ENCODE measurements at places on chromosomes 6 and 20.

DNA sequence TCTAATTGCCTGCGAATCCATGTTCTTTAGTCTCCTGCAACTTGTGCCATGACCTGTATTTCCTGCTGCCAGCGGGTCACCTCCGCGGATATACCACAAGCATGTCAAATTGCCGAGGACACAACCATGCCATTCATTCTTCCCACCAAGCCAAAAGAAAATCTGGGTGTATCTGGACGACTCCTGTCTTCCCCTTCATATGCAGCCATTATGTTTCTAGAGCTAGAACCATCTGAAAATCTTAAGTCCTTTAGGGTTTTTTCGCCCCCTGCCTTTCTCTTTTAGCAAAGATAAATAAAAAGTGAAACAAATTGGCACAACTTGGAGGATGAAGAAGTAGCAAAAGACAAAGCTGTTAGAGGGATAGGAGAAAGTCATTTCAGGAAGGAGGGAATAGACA, 242.6 kb downstream of the ARID1B start:
- no peak for DNase-seq

DNA sequence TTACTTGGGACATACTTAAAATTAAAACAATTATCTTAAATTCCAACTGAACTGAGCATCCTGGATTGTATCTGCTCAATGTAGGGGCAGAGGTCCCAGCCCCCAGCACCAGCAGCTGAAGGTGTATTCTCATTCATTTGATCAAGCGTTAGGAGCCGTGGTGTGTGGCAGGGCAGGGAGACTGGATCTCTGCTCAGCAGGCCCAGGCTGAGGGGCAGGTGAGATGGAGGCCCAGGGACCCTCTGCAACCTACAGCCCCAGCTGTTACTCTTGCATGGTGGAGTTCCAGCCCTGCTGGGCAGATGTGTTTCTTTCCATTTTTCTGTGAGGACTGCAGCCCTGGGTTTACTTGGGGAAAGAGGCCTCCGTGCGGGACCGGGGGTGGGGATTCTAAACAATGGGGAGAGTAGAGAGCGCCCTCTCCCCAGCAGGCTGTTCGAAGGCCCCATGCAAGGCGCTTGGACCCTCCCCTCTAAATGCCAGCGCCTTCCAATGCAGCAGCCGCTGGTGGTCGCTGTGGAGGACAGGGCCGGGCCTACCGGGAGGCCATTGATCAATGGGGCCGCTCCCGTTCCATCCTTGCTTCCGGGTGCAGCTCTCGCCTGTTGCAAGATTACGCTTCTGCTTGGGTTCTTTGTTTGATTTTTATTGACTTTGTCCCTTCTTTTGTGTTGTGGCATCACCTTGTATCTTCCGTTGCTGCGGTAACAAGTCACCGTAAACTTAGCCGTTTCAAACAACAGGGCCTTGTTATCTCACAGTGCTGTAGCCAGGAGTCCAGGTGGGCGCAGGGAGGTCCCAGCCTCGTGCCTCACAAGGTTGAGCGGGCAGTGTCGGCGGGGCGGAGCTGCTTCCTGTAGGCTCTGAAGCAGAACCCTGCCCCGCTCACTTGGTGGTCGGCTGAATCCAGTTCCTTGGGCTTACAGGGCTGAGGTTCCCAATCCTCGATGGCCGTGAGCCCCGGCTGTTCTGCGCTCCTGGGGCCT, 134.8 kb upstream of the PHACTR3 start:
- no peak for DNase-seq

- no peak for DNase-seq
These were observed 26.4 kb downstream of the GPX5 start for GRCh38 chr6:28551891-28552666.

DNA sequence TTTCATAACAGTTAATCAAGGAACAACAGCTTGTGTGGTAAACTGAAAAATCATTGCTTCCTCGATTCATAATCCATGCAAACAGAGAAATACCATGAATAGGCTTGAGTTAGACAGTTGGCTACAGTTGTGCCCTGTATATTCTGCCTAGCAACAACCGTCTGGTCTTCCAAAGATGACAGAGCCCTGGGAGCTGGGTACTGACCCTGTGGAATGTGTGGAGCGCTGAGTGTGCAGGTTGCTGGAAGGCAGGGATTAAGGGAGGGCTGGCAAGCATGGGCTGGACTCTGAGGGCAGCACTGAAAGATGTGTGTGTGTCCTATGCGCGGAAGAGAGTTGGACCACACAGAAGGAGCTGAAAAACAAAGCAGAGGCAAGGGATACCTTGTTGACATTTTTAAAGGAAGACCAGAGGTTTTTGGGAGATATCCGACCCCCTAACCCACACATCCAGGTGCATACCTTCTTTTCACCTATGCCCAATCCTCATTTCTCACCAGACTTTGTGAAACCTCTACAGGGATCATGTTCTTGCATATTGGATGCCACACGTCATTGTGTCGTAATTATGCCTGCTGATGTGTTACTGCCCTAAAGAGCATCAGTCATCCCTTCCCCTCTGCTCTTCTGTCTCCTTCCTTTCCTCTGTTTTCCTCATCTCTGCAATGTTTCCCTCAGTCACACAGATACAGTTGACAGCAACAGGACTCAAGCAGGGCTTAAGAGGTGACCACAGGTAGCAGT, 58.2 kb upstream of the VGLL2 start:
- no peak for DNase-seq

DNA sequence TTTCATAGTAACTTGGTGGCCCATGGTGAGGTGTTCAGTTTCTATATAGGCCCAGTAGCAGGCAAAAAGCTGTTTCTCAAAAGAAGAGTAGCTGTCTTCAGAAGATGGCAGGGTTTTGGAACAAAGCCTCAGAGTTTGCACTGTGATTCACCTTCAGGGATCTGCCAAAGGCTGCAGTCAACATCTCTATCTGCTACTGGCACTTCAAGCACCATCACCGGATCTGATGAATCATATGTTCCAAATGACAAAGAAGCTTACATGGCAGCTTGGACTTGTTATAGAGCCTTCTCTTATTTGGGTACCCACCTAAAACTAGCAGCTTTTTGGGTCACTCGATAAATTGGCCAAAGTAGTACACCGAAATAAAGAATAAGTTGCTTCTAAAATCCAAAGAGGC, 39.5 kb downstream of the PKIB start:
- DNase-seq, result no peak

- DNase-seq, result no peak
These were observed 37.0 kb downstream of the CDC40 start for GRCh38 chr6:110217266-110217665.

GRCh38 chr6:164507206-164507940, 802.0 kb downstream of the C6orf118 start:
- no peak for DNase-seq

DNA sequence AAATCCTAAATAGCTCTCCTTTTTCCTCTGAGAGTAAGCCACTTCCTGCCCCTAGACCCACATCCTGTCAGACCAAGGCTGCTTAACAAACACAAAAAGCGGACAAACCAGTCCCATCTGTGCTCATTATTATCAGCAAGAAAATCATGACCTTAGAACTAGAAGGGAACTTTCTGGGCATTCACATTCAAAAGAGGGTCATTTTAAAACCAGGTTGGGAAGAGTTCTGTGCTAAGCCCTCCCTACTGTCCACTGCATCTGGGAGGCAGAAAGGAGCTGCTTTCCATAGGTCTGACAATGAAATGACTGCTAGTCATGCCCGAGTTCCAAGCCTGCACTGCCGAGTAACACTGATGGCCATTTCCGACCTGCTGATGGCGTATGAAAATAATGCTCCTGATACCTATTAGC, 15.4 kb downstream of the EZR start:
- no peak for DNase-seq

- DNase-seq, result no peak
These were observed 94.5 kb upstream of the BTN3A2 start for GRCh38 chr6:26270486-26270861.

GRCh38 chr20:37347891-37348791, 2.2 kb downstream of the SRC start:
- no peak for DNase-seq

GRCh38 chr6:102501615-102502014, 1108.1 kb downstream of the GRIK2 start:
- no peak for DNase-seq

All from stimulated activated CD8-positive, alpha-beta memory T cell treated with anti-CD3 and anti-CD28 coated beads, Interleukin-15, amount 100 ng/mL, for 48 hours (primary cell).